M059J (cell line): ENCODE measurements at places on chromosomes 4 and X.

GRCh38 chr4:105659190-105659589, 49.3 kb downstream of the INTS12 start:
- DNase-seq: no peak

- no peak for DNase-seq
Observed at GRCh38 chr4:135269125-135269890, 1067.7 kb upstream of the PABPC4L start.

DNA sequence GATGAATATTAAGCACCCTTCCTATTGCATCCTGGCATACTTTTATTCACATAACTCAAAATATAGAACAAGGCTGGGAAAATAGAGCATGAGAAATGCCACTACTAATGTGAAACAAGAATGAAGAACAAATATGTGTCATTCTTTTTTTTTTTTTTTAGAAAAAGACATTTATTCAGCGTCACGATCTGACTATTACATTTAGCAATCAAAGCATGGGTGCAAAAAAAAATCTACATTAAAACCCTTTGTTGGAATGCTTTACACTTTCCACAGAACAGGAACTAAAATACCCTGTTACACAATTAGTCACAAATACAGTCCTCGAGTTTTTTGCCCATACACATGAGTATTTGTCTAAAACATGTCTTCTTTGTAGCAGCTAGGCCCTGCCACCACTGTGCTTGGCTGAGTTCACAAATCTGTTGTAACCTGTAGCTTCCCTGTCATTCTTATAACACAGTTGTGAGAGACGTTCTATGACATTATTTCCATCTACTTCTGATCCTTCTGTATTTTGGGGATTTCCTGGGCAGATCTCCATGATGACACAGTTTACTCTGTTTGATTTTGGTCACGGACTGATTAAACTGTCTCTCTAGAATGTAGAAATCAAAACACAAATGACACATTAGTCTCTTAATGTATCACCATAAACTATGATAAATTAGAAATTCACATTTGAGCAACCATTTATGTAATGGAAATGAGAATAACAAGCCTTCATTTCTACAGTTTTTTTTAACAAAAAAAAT, 9.4 kb upstream of the TET2 start:
- no peak for DNase-seq

- no peak for DNase-seq
Observed at GRCh38 chr4:127134490-127134889, 498.3 kb upstream of the INTU start.

- DNase-seq: peak; percentile 40
Observed at GRCh38 chr4:186485561-186486062, 69.8 kb downstream of the MTNR1A start.

- no peak for DNase-seq
Observed at GRCh38 chrX:91039777-91040176, 394.9 kb upstream of the PABPC5 start.

DNA sequence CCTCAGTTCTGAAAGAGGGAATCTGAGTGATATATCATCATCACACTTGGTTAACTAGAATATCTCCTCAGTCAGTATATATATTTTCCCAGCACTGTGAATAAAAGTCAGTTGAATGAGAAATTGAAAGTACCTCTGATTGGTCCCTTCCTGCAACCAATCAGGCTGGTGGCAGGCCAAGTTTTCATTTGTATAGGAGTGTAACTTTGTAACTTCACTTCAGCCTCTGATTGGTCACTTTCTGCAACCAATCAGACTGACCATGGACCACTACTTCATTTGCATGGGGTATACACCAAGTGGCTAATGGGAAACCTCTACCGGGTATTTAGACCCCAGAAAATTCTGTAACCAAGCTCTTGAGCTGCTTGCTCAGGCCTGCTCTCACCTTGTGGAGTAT, 2.0 kb upstream of the PGK1 start:
- peak; percentile 32 for DNase-seq
